ENCODE measurements at places on chromosomes 11 and 22.

GRCh38 chr11:120399307-120399706, 63.1 kb downstream of the ARHGEF12 start:
- DNase-seq = no peak

GRCh38 chr11:73126804-73127480, 15.2 kb downstream of the FCHSD2 start:
- no peak for DNase-seq

- no peak for DNase-seq
Observed at GRCh38 chr11:44351898-44352498, 42.1 kb upstream of the ALX4 start.

GRCh38 chr22:50699001-50699755, 26.6 kb downstream of the SHANK3 start:
- no peak for DNase-seq

- DNase-seq = no peak
Observed at GRCh38 chr22:50086526-50086925, 1.3 kb upstream of the MLC1 start.

GRCh38 chr22:38315823-38316363, 1.3 kb downstream of the CSNK1E start:
- DNase-seq = no peak

DNA sequence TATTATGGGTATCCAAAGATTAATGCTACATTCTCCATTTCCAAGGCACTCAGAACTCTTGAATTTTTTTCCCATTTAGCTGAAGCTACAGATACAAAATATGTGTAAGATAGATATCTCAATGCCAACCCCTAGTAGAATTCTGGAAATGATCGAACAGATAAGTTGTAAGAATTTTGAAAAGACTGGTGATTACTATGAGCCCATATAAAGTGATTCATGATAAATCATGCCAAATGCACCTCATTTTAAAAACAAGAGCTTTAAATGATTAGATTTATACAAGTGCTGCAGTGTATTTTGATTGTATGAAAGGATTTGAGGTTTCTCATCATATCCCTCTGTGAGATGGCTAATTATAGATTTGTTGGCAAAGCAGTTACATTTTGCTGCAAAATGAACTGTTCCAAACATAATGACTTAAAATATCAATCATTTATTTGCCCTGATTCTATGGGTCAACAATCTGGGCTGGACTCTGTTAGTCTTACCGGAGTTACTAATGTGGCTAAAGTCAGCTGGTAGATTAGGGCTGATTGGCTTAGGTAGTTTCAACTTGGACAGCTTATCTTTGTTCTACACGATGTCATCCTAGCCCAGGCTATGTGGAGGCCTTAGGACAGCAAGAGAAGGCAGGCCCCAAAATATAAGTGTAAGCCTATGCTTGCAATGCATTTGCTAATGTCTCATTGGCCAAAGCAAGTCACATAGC, 3.4 kb downstream of the OR10V1 start:
- no peak for DNase-seq

DNA sequence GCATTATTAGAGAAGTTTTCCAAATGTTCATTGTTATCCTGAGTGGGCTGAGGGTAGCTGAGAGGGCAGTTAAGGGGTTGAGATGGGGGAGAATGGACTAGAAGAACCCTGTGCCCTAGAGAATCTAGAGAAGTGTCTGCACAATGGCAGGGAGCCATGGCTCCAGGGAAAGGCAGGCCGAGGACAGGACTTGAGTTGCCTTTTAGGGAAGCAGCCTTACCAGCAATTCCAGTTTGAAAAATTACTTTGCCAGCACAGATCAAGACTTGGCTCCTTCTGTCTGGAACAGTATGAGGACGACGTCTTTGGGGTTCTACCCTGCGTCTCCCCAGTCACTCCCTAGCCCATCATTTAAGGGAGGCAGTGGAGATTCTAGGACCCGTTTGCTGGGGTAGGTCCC, 25.7 kb upstream of the MICAL3 start:
- DNase-seq = no peak

GRCh38 chr11:72685560-72686480, 11.6 kb upstream of the PDE2A start:
- no peak for DNase-seq

DNA sequence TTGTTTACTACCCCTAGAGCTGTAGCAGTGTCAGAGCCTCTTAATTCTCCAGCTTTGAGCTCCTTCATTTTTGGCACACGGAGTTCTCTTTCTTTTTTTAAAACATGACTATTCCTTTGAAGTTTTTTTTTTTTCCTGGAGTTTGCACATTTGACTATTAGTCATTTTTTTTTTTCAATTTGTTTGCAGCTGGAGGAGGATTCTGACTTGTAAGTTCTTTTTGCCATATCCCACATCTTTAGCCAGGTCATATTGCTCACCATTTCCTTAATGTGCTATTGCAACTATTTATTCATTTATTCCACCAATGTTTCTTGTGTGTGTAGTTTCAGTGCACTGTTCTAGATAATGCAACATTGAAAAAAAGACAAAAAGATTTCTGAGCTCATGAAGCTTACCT, 166.3 kb upstream of the ARHGAP20 start:
- DNase-seq = no peak

GRCh38 chr11:19828382-19829108, 115.9 kb downstream of the NAV2 start:
- no peak for DNase-seq

- DNase-seq = no peak
Observed at GRCh38 chr11:10329935-10330334, 25.1 kb downstream of the ADM start.

GRCh38 chr11:32052215-32052614, 38.7 kb upstream of the RCN1 start:
- DNase-seq = peak; percentile 25
